NCI-H524 treated with DMSO at 0.1 percent for 48 hours (cell line): ENCODE measurements at places on chromosomes 7 and 10.

- no peak for DNase-seq
Measured at GRCh38 chr7:1925349-1925748, 255.3 kb downstream of the ELFN1 start.

- DNase-seq, result no peak
Measured at GRCh38 chr10:106874604-106874889, 290.0 kb downstream of the SORCS1 start.

DNA sequence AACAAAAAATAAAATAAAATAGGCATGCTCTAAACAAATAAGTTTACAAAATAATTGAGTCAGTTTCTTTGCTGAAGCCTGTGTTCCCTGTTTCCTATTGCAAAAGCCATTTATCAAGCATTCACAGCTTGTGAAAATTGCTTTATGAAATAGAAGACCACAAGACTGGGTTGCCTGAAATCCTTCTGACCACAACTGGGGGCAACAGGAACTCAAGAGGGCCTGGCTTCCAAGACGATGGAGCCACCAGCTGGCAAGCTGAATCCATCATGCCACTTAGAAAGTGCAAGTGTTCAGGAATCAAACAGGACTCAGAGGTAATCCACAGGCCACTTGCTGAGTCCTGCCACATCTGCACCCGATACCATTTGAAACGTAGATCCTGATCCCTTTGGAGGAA, 752 bp upstream of the ABCA13 start:
- DNase-seq, result no peak

DNA sequence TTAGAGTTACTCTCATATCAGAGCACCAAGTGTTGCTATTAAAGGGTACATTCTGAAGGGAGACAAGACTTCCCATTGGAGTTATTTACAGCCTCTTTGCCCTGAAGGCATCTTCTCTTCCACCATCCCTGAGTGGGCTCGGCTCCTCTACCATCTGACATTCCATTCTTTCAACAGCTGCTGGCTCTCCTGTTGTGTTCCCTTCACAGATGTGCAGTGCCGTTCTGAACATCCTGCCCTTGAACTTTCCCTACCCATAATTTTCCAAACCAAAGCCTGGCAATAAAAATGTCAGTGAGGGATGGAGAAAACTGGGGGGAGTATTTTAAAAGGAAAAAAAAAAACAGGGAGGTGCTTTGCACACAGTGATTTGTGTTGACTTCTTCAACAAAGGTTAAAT, 392.9 kb downstream of the KCNMA1 start:
- DNase-seq, result no peak

- no peak for DNase-seq
Measured at GRCh38 chr10:49817845-49818244, 55.7 kb upstream of the OGDHL start.

DNA sequence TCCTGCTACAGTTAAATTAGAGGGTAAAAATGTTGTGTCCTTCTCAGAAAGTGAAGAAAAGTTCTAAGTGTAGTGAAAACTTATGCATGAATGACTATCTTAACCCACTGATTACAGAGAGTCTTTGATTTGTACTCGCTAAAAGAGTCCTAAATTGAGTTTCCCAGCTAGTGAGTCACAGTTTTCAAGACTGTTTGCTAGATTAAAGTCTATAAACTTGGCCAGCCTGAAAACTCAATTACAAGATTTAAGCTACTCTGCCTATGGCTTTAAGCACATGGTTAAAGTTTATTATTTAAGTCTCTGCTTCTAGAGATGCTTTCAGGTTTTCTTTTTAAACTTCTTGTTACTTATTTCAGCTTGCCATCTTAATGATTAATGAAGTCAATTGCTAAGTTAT, 44.4 kb downstream of the MRPS24 start:
- DNase-seq, result no peak

DNA sequence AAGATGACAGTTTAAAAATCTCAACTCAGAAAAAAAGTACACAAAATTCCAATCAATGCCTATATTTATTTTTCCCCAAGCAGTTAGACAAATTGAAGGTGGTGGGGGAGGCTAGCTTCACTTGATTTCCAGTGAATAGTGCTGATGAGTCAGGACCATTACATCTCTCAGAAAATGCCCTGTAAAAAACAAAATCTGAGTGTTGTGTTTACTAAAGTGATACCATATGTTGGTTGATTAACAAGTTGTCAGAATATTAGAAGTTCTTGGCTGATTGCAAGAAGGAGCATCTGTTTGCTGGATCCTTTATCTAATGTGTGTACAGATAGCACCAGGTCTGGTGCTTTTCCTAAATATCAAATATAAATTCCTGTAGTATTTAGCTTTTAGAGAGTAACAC, 31.3 kb upstream of the KIAA1217 start:
- DNase-seq, result no peak

DNA sequence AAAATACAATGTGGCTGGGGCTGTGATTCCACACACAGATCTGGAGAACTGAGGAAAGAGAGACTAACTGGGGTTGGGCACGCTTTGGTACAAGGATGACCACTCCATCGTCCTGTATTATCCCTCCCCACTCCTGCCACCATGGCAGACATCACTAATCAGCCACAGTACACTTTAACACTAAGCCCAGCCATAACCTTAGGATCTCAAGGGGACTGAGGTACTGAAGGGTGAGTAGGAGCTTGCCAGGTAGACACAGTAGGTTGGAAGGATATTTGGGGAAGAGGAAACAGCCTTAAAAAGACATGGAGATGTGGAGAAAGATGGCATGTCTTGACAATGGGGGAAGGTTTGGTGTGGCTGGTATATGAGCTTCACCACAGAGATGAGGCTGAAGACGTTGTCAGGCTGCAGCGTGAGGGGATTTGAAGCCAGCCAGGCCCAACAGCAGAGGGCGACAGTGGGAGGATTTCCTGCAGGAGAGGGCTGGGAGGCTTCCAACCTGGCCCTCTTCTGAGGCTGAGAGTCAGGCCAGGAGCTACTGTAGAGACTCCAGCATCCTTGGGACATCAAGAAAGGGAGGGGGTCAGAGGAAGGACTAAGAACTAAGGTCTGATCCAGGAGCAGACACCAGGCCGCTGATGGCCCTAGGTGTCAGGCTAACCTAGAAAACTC, 58.6 kb upstream of the COL13A1 start:
- DNase-seq, result no peak

- no peak for DNase-seq
Measured at GRCh38 chr7:20172736-20173334, 44.3 kb downstream of the MACC1 start.

- no peak for DNase-seq
Measured at GRCh38 chr7:46291601-46292150, 370.6 kb upstream of the IGFBP3 start.

GRCh38 chr10:36175954-36176353, 533.9 kb upstream of the FZD8 start:
- DNase-seq, result no peak

DNA sequence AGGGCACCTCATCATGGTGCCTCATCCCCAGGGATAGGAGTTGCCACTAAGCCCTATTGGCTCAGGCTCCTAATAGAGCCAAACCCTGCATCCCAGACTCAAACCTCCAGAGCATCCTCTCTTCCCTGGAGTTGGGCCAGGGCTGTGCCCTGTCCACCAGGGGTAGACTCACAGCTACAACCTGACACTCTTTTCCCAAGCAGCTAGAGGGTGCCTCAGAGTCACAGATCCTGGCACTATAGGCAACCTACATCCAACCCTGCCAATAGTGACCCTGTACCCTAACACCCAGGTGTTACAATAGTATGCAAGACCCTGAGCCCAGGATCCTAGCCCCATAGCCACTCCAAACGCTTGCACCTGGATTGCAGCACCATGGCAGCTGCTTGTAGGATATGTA, 64.0 kb upstream of the PLA2G12B start:
- no peak for DNase-seq

DNA sequence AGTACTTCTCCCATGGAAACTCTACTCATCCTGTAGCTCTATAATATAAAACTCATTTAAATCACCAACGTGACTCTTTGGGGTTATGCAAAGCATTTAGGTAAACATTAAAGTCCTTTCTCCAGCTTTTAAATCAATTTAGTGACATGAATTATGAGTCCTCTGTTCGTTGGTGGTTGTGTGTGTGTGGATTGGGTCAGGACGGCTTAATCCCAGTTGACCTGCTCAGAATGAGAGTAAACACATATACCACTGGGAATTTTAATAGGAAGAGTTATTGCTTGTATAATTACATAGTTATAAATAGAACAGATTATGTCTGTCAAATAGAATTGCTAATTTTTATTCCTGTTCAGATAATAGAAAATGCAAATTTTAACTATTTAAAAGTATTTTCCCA, 30.7 kb upstream of the ADCY1 start:
- no peak for DNase-seq

DNA sequence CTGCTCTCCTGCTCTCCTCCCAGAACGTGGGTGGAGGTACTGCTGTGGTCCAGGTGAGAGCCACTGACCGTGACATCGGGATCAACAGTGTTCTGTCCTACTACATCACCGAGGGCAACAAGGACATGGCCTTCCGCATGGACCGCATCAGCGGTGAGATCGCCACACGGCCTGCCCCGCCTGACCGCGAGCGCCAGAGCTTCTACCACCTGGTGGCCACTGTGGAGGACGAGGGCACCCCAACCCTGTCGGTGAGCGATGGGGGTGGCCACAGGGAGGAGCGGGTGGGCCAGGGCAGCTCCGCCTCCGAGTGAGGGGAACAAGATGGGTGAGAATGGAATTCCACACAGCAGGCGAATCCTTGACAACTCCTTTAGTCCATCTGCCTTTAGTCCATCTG, 22.1 kb upstream of the C10orf105 start:
- DNase-seq, result no peak

- no peak for DNase-seq
Measured at GRCh38 chr7:112257073-112257472, 50.6 kb downstream of the ZNF277 start.

GRCh38 chr7:148260599-148260998, 330.0 kb upstream of the C7orf33 start:
- DNase-seq, result no peak

DNA sequence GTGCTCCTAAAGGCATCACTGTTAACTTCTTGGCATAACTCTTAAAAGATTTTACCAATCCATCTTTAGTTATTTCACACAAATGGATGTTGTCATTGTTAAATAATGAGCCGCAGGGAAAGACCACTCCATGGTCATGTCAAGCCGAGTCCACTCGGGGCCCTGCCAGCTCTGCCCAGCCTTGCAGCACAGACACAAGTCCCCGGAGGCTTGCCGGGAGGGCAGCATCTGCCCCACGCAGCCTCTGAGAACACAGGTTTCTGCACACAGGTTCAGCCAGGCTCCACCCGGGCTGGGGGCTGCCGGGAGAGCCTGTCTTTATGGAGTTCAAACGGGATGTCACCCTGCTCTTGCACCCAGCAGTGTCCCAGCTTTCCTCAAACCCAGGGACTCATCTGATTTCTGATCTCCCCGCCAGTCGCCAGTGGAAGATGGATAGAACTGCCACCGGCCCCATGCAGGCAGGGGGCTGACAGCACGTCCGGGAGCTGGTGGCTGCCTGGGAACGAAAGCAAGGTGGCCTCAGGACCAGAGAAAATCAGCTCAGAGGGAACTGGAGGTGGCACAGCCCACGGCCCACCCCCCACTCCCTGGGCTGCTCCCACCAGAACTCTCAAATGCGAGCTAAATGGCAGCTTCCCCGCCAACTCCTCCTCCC, 156.2 kb downstream of the TCERG1L start:
- DNase-seq, result no peak

GRCh38 chr10:19817231-19817933, 1.1 kb downstream of the PLXDC2 start:
- no peak for DNase-seq

GRCh38 chr10:103649654-103650423, 156.3 kb downstream of the NEURL1 start:
- DNase-seq, result no peak

GRCh38 chr10:132565516-132566209, 28.1 kb downstream of the INPP5A start:
- DNase-seq, result no peak

GRCh38 chr10:69792341-69792740, 9.4 kb upstream of the COL13A1 start:
- no peak for DNase-seq

GRCh38 chr7:338295-339061, 48.5 kb downstream of the FOXL3 start:
- DNase-seq, result no peak

DNA sequence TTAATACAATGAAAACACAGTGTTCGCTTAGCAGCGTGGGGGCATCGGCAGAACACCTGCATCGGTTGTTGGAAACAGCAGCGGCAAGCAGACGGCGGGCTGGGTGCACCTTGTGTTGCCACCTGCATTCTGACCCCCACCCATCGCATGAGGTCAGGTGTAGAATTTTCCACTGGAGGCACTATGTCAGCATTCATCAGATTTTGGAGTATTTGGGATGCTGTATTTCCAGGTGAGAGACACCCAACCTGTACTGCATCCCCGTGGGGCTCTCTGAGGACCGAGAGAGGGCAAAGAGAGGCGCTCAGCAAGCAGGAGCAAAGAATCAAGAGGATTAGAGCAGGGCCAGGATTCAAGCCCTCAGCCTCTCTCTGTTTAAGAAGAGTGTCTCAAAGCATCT, 116.4 kb upstream of the MGMT start:
- no peak for DNase-seq

DNA sequence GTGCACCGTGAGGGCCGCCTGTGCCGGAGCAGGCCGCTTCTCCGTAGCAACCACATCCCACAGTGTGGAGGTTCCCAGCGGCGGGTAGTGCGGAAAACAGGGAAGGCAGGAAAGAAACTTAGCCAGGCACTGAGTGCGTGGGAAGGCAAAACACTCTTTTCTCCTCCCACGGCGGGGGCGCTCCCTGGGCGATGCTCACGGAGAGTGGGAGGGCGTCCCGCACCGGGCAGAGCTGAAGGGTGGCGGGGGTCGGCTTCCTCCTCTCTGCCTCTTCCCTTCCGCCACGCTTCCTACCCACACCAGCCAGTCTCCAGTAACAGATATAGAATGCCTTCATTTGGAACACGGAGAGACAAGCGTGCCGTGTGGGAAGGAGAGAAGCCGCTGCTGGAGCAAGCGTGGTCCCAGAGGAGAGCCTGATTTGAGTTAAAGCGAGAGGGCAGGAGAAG, 252.5 kb downstream of the PAXIP1 start:
- DNase-seq, result no peak

DNA sequence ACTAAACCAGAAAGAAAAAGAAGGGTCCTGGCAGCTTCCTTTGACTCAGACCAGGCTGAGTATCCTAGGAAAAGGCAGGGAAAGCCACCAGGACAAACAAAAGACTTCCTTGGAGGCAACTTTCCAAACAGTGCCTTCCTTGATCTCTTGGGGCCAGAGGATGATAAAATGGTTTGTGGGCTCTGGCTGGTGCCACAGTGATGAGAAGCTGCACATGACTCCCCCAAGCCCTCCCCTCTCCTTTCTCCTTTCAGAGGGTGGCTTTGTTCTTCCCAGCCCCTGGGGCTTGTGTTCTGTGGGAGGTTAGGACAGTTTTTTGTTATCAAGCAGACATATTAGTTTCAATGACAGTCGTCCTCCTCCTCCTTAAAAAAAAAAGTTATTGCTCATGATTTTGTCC, 183.2 kb downstream of the SEM1 start:
- no peak for DNase-seq

DNA sequence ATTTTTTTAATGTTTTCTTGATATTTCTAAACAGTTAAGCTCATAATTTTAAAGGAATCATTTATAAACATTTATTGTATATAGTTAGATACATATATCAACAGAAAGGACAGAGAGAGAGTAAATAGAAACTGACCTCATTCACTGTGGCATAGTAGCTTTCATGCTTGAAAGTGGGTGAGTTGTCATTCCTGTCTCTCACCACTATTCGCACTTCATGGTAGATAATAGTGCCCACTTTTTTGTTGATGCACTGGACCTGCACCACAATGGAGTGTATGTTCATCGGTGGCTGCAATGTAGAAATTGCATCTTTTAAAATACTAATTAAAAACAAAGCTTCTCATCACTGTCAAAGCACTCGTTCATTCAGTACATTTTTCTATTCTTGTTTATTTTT, 432.0 kb downstream of the PCDH15 start:
- no peak for DNase-seq
